BJ (cell line): ENCODE measurements at places on chromosomes 6 and 20. TPM values are rescaled to one million over a fixed set of nuclear protein-coding genes. Genes with fewer than 3 reads are reported as not detected.

Gene TXLNB
- 0.44 and 0.71 TPM in 2 replicates for polyA plus RNA-seq

- no peak for DNase-seq
These were observed 33.7 kb upstream of the GPR6 start for GRCh38 chr6:109944448-109944847.

DNA sequence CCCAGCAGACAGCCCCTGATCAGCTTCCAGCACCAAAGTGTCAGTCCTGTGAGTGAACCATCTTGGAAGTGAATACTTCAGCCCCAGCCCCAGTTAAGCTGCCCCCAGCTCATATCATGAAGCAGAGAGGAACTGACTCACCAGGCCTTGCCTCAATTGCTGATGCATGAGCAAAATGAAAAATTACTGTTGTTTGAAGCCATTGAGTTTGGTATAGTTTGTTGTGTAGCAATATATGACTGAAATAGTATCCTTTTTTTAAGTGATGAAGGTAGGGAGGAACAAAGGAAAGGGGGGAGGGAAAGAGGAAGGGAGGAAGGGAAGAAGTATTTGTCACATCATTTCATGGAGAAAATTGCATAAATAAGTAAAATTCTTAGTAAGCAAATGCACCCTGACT is 266.4 kb downstream of the MAFB start:
- no peak for DNase-seq

DNA sequence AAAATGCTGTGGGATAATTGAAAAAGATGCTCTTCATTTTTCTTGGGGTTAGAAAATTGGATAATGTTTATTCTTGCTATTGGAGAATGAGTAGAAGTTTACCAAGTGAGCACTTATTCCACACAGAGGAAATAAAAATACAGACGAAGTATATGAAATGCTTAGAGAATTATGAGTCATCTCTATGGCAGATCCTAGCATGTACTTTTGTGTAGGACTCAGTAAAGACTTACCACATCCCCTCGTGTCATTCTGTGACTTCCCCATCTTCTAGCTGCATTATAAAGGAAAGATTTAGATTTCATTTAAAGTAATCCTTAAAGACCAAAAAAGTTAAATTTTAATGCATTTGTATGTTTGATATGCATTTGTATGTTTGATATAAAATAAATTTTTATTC is 685.6 kb downstream of the TBC1D32 start:
- no peak for DNase-seq

DNA sequence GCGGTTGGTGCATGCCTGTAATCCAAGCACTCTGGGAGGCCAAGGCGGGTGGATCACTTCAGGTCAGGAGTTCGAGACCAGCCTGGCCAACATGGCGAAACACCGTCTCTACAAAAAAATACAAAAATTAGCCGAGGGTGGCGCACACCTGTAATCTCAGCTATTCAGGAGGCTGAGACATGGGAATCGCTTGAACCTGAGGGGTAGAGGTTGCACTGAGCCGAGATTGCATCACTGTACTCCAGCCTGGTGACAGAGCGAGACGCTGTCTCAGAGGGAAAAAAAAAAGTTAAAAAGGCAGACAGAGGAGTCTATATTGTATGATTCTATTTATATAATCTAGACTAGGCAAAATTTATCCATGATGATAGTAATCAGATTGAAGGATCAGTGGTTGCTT is 27.3 kb upstream of the PLCG1 start:
- DNase-seq: no peak

- DNase-seq: no peak
These were observed 35.2 kb downstream of the ADGB start for GRCh38 chr6:146634022-146634421.

DNA sequence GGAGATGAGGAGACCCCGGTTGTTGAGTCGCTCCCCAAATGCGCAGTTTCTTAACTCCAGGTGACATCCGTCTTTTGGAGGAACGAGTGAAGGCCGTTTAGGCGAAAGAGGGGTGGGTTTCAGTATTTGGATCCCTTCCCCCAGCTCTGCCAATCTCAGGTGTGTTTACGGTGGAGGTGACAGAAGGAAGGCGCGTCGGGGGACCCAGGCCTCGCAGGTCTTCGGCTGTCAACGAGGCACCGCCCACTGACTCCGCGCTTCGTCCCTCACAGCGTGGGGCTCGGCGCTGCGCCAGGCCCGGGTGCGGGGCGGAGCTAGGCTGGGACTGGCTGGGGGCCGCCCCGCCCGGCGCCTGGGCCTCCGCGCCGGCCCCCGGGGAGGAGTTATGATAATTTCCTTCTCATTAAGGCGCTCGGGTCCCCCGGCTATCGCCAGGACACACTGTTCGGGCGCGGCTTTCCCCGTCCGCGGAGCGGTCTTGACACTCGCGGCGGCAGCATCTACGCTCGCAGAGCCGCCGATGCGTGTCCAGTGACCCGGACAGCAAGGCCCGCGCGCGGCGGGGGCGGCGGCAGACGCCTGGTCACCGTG is at the start of gene TFAP2C:
TFAP2C (plus strand) TSS at position 434 of the 591 bp plus-strand sequence. CDS start 239 bp downstream, outside the sequence.
- DNase-seq: no peak

DNA sequence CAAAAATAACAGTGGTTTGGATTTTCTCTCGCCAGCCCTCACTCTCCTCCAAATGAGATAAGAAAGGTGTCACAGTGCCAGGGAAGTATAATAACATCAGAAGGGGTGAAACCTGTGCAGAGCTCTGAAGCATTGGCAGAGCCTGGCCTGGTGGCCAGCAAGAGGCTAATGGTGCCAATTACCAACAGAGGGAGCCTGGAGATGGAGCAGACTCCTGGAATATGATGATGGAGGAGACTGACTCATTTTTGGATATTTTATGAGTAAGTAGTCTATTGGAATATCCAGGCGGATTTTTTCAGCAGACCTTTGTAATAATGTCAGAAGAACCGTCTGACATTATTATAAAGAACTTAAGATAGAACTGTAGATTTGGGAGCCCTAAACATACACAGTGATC is 442.6 kb upstream of the MARCKS start:
- no peak for DNase-seq

GRCh38 chr6:16150098-16150497 is 21.2 kb downstream of the MYLIP start:
- DNase-seq: no peak
